CD14-positive monocyte (primary cell): ENCODE measurements at places on chromosomes 5 and 9.
A peak's percentile ranks its signal among the peaks of the same experiment; 100 is the strongest.

GRCh38 chr9:89376741-89377351, 58.5 kb downstream of the SECISBP2 start:
- no peak for DNase-seq

DNA sequence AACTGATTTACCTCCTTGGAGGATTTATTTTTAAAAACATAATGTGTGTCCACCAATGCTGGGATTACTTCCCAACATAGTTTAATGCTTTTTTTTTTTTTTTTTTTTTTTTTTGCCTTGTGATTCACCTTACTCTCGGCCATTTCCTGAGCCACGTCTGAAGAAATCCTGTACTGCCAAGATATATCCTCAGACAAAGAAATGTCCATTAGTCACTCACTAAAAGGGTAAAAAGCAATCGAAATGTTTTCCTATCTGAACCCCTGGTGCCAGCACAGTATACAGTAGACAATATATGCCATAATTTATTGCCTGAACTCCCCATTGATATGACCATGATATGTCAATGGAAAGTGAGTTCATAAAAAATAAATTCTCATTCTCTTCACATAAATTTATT, 344.1 kb downstream of the BNC2 start:
- no peak for DNase-seq

- DNase-seq = peak; percentile 22
Observed at GRCh38 chr5:179870403-179870903, 11.8 kb upstream of the MRNIP start.

- no peak for DNase-seq
Observed at GRCh38 chr5:120055858-120056257, 408.2 kb upstream of the PRR16 start.

- no peak for DNase-seq
Observed at GRCh38 chr5:55073211-55073610, 29.2 kb upstream of the GZMA start.

GRCh38 chr5:154791535-154791934, 36.4 kb downstream of the LARP1 start:
- no peak for DNase-seq

- no peak for DNase-seq
Observed at GRCh38 chr5:169095976-169096375, 205.0 kb downstream of the SLIT3 start.

GRCh38 chr5:141958113-141958512, at the start of gene PCDH12:
PCDH12 (minus strand) TSS chr5:141958202; CDS start chr5:141957851, 351 bp downstream.
- DNase-seq = no peak

DNA sequence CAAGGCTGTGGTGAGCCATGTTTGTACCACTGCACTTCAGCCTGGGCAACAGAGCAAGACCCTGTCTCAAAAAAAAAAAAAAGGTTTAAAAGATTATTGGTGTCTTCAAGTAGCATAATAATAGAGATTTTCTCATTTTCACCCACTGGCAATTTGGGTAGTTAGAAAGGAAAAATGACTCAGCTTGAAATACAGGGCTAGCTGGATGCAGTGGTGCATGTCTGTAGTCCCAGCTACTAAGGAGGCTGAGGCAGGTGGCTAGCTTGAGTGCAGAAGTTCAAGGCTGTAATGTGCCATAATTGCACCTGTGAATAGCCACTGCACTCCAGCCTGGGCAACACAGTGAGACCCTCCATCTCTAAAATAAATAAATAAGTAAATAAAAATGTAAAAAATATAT, 111.1 kb downstream of the ARRDC3 start:
- DNase-seq = no peak

DNA sequence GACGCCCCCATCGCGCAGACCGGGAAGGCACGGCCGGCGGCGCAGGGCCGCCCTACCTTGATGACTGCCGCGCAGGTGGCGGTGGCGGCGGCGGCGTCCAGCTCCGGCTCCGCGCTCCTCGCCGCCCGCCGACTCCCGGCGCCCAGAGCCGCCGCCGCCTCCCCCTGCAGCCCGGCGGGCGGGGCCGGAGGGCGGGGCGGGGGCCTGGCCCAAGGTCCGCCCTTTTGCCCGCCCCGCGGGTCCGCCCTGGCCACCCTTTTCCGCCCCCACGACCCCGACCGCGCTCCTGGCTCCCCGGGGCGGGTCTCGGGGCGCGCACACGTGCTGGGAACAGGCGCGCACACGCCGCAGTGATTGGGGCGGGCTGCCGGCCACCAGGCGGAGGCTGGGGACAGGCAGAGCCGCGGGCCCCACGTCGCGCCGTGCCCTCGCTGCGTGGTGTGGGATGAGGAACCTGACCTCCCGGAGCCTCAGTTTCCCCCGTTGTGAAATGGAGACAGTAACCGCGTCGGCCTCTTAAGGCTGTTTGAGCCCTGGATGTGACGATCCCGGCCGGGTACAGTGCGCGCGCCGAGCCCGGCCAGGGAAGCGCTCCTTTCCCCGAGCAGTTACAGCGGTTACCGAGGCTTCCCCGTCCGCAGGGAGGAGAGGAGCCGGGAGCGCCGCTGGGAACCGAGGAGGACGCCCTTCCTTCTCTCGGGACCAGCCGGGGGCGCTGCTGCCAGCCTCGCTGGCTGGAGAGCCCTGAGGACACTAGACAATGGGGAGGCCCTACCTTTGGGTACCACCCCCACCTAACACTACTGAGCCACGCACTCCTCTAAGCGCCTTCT, at the start of gene CORO2A:
TSS of gene CORO2A (minus strand) at position 135 of the 833 bp plus-strand sequence. CDS start 34,977 bp downstream, outside the sequence.
- DNase-seq = peak; percentile 42

DNA sequence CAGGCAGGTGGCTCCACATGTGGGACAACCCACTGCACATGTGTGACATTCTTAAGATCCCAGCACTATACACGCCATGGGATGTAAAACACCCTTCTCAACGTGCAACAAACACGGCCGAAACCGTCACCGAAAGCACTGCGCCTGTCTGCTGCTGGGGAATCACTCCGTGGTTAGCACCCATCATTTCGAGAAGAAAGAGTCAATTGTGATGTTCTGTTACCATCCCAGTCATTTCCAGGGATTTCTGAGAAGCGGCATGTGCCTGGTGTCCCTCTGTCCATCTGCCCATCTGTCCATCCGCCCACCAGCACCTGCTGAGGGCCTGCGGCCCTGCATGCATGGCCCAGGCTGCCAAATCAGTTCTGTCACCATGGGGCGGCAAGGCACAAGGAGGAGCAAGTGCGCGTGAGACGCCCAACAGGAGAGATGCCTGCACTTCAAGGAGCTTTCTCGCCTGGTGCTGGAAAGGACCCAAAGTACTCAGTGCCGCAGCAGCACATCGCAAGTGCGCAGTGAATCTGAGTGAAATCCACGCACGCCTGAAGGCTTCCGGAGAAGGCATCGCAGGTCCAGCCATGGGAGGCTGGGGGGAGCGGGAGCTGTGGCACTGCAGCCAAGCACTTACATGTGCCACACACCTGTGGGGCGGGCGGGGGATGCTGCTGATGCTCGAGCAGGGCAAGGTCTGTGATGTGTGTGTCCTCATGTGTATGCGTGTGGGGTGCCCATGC, 38.0 kb downstream of the VAV2 start:
- no peak for DNase-seq

DNA sequence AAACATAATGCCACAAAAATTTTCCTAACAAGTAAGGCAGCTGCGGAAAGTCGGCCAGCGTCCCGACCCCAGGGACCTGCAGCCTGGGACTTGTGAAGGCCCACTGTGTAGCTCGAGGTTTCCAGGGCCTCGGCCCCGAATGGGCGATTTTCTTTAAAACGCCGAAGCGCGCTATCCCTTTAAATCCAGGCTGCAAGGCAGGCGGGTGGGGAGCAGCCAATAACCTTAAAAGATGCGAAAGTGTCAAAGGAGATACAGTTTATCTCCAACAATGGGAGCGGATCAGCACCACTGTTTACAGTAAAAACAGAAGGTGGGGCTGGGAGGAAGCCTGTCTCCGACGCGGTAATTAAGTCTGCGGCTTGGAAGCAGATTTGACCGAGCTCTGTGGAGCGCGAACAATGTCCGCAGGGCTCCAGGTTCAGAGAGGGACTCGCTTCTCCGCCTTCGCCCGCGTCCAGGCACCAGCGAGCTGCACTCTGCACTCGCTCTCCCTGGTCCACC, 1.7 kb upstream of the ZSWIM6 start:
- DNase-seq = no peak

DNA sequence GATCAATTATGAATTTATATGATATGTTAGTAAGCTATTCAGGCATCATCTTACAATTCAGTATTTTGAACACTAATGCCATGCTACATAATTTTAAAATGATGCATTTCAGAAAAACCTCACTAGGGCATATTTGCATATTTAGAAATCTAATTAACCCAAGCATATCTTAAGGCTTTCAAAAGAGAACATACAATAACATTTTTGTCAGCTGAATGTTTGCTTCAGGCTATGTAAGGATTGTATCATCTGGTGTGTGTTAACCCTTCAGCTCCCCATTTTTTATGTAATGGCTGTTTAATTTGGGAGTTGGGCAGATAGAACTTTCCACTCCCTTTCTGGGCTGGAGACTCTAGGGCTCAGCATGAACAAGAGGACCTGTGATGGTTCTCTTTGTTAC, 299.1 kb upstream of the EFNA5 start:
- no peak for DNase-seq

- DNase-seq = no peak
Observed at GRCh38 chr9:133655701-133656100, 19.5 kb downstream of the DBH start.

DNA sequence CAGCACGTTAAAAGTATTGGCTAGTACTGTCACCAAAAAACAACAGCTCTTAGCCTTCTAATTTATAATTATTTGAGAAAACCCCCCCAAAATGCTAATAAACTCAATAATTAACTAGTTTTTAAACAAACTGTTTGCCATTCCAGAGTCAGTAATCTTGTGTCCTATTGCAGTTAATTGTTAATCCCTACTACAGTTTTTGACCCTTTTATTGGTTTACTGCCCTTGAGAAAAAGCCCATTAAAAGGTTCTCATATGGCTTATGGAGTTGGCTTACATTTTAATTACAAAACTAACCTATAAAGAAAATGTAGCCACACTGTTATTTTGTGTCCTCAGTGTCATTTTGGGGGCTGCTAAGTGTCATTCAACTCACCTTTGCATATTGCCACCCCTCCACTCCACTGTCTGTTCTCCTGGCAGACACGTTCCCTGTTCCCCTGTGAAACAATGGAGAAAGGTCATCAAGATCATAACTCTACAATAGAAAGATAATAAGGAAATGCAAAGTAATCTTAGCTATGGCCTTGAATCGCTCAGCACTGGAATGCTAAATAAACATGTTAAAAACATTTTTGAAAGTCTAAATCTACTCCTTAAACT, 51.6 kb upstream of the TXNDC8 start:
- DNase-seq = no peak
